NCI-H2081 treated with DMSO at 0.1 percent for 48 hours (cell line): ENCODE measurements at places on chromosomes 13 and 19.
A peak's percentile ranks its signal among the peaks of the same experiment; 100 is the strongest.

- no peak for DNase-seq
Measured at GRCh38 chr19:5503598-5503997, 48.4 kb downstream of the ZNRF4 start.

DNA sequence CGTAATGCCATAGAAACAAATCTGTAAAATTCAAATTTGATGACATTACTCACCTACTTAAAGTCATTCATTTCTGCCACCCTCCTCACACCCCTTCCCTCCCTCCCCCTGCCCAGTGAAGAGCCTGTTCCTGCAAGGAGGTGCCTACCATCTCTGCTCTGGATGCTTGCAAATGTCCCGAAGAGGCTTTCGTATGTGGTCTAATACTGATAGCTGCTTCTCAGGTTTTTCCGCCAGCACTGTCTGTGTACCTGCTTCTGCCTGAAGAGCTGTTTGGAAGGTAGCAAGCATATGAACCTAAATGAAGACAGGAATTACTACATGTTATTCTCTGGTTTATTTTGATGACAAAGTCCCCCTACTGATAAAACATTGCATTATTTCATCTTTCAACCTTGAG lies 57.1 kb downstream of the GPALPP1 start:
- DNase-seq = no peak

- DNase-seq = no peak
Measured at GRCh38 chr13:93955904-93956303, 523.6 kb downstream of the DCT start.

GRCh38 chr19:20124879-20125278 lies 42.1 kb upstream of the ZNF486 start:
- DNase-seq = no peak

GRCh38 chr19:10018263-10018662 lies 5.0 kb downstream of the RDH8 start:
- no peak for DNase-seq

- DNase-seq = no peak
Measured at GRCh38 chr13:42820451-42820850, 39.1 kb downstream of the FAM216B start.

DNA sequence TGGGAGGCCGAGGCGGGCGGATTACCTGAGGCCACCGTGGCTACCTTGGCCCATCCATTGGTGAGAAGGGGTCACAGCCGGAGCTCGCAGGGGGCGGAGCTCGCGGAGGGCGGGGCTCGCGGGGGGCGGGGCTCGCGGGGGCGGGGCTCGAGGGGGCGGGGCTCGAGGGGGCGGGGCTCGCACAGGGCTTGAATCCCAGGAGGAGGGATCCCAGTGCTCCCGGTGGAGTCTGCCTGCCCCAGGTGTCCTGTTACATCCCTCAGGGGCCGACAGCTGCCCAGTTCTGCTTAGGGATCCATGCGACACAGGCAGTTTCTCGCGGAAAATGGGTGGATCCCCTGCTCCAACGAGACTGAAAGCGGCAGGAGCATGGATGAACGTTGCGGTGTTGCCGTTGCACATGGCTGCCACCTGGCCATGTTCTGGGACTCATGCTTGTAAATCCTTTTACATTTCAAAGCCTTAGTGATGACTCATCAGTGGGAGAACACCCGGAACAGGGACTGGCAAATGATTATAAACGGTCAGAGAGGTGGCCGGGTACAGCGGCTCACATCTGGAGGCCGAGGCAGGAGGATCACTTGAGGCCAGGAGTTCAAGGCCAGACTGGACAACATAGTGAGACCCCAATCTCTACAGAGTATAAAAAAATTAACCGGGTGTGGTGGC lies 25.1 kb downstream of the TMPRSS9 start:
- DNase-seq = peak; percentile 32

- DNase-seq = no peak
Measured at GRCh38 chr13:20953245-20953931, 50.8 kb upstream of the XPO4 start.

- no peak for DNase-seq
Measured at GRCh38 chr19:17156947-17157302, 58.2 kb upstream of the USE1 start.

DNA sequence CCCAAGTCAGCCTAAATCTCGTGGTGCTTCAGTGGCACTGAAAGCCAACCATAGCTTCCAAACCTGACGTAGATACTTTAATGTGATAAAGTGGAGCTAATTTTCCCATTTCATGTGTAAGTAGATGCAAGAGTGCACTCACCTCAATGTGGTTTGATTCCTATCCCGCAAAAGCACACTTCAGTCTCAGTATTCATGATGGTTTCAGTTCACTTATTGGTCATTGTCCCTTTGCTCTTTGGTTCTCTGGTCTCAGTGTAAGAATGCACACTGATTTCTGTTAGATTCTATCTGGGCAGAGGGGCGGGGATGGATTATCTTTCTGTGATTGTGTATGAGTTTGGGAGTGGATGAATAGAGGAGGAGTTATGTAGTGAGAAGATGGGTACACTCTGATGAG lies 340.6 kb downstream of the KCNRG start:
- no peak for DNase-seq

DNA sequence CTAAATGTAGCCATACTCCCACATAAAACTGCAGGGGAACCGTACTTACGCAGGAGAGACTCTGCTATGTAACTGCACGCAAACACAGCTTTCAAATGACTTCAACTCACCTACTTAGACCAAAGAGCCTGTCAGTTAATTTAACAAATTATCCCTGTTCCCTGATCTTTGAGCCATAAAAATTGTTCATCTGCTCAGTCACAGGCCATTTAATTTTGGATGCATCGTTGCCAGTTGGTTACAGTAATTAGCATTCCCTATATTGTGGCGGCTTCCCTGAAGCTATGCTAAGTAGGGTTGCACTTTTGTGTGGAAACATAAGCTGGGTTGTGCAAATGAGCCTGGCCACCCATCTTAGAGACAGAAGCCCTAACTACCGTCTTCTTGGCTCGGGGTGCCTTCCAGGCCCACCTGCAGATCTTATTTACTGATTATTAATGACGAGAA lies 21.2 kb upstream of the OBI1 start:
- DNase-seq = peak; percentile 36

DNA sequence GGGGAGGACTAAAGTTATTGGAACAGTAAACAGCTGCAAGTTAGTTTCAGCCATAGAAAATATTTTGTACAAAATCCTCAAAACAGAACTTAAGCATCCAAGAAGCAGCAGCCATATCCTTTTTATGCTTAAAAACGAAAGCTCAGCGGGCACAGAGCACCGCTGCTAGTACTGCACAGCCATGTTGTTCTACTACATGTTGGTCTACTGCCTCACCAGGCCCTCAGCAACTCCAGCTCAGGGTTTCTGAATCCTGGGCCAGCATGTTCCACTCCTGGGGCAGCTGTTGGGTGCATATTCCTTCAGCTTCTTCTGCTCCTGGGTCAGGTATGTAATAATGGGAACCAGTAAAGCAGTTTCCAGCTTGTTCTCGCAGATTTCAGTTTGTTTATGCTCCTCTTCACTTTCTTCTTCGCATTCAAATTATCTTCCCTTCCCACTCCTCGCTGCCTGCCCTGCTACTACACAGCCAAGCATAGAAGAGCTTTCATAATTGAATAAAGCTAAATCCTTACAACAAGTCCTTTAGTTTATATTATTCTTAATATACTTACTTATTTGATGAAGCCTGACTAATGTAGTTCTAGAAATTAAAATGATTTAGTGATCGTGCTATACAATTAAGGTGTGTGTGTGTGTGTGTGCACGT lies 820.5 kb upstream of the ATXN8OS start:
- no peak for DNase-seq

DNA sequence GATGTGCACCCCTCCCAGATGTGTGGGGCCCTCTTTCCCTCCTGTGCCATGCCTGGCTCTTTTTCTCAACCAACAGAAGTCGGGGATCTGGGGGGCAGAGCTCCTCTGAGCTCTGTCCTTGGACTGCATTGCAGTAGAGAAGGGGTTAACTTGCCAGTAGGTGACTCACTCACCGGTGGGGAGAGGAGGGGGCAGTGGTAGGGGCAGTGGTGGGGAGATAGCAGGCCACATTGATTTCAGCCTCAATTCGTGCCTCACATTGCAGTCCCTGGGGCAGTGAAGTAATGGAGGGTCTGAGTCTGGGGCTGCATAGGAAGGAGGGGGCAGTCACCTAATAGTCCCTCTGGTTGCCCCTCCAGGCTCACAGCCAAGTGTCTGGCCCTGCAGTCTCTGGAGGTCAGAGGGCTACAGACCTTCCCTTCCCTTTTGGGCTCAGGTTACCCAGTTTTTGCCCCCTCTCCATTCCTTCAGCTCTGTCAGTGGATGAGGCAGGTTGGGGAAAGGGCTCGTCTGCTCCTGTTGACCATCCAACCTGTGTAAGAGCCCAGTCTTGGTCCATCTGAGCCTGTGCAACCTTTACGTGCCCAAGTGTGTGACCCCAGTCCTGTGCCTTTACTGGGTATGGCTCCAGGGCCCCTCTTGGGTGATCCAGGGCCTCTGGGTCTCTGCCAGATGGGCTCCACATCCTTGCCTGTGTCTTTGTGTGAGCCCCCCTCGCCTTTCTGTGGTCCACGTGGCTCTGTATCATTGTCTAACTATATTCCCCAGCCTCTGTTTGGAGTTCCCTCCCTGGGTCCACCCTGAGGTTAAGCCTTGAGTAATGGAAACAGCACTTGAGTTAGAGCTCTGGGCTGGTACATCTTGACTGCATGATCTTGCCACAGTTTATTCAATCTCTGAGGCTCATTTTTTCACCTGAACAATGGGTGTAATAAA lies 13.0 kb downstream of the CIC start:
- peak; percentile 46 for DNase-seq

GRCh38 chr19:10751109-10751953 lies 33.5 kb downstream of the DNM2 start:
- no peak for DNase-seq

GRCh38 chr13:87923753-87924152 lies 252.6 kb downstream of the SLITRK5 start:
- DNase-seq = no peak

DNA sequence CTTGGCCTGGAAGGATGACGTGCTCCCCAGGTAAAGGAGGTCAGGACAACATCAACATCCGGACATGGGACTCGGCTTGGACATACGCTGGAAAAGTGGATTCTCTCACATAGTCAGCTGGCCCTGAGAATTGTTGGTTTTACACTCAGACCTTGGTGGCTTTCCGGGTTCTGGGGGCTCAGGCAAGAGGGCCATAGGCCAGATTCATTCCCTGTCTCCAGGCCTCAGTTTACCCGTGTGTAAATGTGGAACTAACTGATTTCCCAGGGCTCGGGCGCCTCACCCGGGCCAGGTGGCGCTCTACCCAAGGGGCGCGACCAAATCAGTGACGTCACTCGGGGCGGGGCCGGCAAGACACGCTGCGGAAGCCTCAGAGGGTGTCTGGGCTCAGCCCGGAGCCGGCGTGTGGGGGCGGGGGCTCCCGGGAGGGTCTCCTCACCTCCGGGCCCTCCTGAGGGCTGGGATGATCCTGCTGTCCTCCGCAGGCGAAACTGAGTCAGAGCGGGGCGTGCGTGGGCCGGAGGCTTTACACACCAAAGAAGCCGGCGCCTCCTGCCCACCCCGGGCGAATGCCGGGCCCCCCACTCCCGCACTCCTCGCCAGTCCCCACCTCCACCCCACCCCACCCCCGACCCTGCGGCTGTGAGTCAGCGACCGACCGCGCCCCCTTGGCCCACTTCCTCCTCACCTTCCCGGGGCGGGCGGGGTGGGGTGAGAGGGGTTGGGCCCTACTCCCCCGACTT lies 862 bp upstream of the VASP start:
- DNase-seq = peak; percentile 28

DNA sequence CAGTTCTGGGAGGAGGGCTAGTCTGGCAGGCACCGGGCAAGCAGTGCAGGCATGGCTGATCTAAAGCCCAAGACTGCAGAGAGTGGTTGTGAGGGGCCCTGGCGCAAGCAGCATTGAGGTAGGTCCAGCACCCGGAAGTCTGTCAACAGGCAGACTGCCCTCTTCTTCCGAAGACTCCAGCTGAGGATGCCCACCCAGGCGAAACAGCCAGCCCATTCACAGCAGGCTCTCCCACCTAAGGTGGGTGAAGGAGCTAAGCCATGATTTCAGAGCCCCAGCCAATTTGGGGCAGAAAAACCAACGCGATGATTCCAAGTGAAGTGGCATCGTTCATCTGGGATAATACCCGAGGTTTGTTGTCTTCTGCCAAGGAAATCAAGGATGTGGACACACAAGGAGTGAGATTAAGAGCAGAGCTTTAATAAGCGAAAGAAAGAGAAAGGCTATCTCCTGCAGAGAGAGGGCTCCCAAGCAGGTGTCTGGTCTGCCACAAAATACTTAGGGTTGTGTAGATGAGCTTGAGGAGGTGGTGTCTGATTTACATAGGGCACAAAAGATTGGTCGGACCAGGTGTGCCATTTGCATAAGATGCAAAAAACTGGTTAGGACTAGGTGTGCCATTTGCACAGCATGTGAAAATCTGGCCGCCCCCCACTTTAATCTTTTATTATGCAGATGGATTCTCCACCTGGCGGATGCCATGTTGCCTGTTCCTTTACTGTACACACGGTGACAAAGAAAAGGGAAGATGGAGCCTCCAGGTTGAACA lies 22.6 kb downstream of the FAM124A start:
- DNase-seq = no peak

GRCh38 chr19:7866399-7867091 lies 7.6 kb downstream of the PRR36 start:
- no peak for DNase-seq

GRCh38 chr13:46874006-46874405 lies 22.8 kb downstream of the HTR2A start:
- DNase-seq = no peak

DNA sequence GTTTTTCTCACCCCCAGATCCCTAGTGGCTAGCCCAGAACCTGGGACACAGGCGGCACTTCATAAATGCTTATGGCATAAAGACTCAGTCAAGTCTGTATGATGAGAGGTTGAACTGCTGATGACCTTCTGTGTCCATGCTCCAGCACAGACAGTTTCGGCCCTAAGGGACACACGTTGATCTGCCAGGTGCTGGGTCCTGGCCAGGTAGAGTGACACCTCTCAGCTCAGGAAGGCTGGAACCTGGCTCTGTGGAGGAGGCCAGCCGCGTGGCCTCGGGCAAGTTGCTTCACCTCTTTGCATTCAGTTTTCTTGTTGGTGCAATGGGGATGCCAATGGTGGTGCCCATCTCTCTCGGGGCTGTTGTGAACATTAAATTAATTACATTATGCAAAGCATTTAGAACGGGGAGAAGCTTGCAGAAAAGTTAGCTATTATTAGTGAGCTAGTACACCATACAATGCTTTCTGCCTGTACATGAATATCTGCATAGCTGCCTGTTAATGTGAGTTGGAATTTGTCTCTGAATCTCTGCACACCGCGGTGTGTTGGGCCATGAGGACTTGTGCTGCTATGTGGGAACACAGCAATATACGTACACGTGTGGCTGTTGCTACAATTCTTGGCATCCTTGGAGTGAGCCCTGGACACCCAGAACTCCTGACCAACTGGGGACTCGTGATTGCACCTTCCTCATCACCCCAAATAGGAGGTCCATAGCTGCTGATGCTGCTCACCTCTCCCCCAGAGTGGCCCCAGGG lies 8.4 kb downstream of the GADD45B start:
- no peak for DNase-seq

- peak; percentile 94 for DNase-seq
Measured at GRCh38 chr13:51000571-51001260, 91.1 kb downstream of the RNASEH2B start.
